ENCODE measurements at places on chromosomes 11 and 22.

DNA sequence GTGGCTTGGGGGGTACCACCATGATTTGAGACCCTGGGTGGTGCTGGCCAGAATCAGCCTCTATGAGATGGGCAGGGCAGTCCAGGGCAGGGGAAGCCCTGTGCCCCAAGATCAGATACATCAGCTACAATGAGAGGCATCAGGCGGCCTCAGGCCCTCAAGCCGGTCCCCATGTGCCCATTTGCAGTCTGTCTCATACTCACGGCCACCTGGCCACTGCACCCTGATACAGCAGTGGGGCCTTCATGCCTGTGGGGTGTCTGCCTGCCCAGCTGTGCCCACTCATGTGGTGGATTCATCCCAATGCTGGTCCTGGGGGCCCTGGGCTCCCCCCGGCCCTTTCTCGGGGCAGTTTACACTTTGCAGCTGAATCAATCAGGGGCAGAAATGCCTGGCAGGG lies 42.4 kb upstream of the KCNQ1OT1 start:
- DNase-seq, result peak; percentile 34

GRCh38 chr22:35053060-35053835 lies 12.7 kb upstream of the ISX start:
- no peak for DNase-seq

DNA sequence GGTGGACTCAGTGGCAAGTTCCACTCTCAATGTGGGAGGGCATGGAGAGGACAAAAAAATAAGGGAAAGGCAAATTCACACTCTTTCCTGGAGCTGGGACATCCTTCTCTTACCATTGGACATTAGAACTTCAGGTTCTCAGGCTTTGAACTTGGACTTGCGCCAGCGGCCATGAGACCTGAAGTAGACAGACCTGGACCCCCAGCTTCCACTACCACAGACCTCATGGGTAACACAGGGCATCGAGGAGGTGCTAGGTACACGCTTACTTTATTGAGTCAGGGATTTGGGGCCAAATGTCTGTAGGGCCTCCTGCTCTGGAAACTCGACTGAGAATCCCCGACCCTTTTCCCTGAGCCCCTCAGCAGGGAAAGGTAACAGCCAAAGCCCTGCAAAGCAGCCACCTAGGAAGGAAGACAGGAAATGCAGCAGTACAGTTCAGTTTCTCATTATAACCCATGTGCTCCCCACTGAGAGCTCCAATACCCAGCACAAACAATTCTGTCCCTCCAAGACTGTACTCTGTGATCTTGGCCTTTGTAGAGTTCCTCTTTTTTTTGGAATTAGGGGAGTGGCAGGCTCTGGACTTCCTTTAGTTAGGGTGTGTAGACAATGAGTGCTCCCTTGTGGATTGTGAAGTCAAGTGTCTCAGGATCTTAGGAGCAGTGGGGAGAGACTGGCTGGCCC lies 5.7 kb downstream of the CHRNA10 start:
- DNase-seq, result no peak

GRCh38 chr11:128691802-128692752 lies 1.8 kb upstream of the FLI1 start:
- DNase-seq, result no peak

- peak; percentile 68 for DNase-seq
Observed at GRCh38 chr11:95081412-95081811, 8.2 kb upstream of the ENDOD1 start.

DNA sequence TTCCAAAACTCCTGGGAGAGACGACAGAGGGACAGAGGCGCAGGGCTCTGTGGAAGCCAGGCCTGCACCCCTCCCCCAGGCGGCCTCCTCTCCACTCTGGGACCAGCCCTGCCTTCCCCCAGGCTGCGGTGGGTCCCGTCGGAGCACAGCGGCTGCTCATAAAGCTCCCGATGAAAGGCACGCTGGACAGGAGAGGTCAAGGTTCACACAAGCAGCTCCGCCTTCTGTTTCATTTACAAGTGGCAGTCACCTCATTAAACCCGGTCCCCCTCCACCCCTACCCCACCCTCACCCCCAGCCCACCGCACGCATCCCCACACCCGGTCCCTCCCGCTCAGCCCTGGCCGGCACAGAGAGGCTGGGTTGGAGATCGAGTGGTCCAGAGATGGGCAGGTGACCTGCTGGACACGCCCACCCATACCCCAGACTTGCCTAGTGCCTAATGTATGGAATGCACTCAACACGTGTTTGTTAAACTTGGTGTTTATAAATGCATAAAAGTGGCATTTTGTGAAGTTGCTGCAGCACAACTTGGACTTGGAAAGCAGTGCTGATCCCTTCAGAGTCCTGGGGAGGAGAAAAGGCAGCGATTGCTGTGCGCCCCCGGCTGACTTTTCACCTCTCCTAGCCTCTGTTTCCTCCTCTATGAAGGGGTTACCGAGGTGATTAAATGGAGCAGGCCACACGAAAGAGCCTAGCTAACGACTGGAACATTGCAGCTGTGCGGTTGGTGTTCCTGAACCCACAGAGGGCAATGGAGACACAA lies 26.0 kb downstream of the RPUSD4 start:
- no peak for DNase-seq

- DNase-seq, result no peak
Observed at GRCh38 chr11:113106507-113106906, 145.3 kb downstream of the NCAM1 start.

GRCh38 chr11:42047637-42048555 lies 588.4 kb upstream of the LRRC4C start:
- no peak for DNase-seq

- DNase-seq, result no peak
Observed at GRCh38 chr11:75510004-75510722, 15.6 kb downstream of the GDPD5 start.
